ENCODE measurements at places on chromosomes 3 and 15.

GRCh38 chr3:39262846-39263245 is 17.0 kb downstream of the CX3CR1 start:
- DNase-seq, result no peak
- H3K4me1 ChIP-seq, result peaks cover 2% of the 10 kb centered on the region
- peaks cover 7% of the 10 kb centered on the region for H3K27me3 ChIP-seq
- H3K4me3 ChIP-seq, result no peak overlapping the region
- no peak overlapping the region for H3K27ac ChIP-seq

DNA sequence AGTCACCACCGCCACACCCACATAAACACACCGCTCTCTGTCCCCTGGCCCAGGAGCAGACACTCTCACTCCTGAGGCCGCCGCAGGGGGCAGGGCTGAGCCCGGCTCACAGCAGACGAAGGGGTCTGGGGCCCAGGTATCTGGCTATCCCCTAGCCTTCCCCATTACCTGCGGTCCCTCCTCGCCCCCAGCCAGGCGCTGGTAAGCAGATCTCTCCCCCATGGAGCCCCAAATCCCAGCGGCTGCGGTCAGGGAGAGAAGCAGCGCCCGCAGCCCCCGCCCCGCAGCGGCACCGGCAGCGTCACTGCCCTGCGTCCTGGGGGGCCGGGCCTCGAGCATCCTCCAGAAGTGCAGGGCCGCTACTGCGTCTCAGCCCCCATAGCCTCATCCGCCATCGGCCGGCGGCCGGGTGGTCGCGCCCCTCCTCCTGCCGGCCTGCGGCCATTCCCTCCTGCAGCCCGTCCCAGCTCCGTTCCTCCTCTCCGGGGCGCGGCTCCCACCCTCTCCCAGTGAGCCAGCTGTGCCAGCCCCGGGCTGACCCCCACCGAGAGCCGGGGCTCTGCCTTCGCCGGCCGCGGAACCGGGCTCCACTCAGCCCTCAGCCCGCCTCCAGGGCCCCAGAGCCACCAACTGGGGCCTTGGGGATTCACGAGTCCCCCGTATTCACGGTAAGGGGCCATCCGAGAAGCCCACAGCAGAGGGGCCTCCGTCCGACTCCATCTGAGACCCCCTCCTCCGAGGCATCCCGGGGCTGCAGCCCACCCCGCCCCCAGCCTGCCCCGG is 13.1 kb downstream of the TNK2 start:
- peak; percentile 20 for DNase-seq
- no peaks in the 10 kb centered on the region for H3K36me3 ChIP-seq
- H3K4me3 ChIP-seq, result peak overlapping the region; percentile 84
- H3K27ac ChIP-seq, result no peak overlapping the region
- H3K27me3 ChIP-seq, result no peaks in the 10 kb centered on the region

GRCh38 chr3:105862217-105862616 is 6.6 kb downstream of the CBLB start:
- H3K27ac ChIP-seq, result no peak overlapping the region
- no peaks in the 10 kb centered on the region for H3K27me3 ChIP-seq
- no peak overlapping the region for H3K4me3 ChIP-seq

DNA sequence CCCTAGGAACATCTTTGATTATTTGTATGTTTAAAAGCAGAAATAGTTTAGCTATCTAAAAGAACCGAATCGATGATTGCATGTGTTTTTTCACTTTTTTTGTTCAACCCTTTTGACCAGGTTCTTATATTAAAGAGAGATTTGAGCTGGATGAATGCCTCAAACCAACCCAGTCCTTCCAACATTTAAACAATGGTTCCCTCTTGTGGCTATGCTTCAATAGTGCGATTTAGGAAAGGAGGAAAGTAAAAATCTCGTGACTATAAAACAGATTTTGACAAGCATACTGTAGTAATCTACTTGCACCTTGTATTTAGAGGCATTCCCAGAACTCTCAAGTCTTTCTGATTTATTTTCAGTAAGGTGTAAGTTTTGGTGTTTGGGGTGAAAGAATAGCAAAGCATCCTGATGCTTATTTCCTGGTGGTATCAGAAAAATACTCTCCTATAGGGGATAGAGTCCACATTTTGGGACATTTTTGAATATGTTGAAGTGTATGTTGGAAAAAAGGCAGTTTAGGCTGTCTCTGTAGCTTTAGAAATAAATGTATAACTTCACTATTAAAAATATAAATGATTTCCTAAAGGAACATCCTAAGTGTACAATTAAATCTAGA is 159.6 kb upstream of the KCNH8 start:
- DNase-seq, result peak; percentile 27
- H3K36me3 ChIP-seq, result no peaks in the 10 kb centered on the region
- no peaks in the 10 kb centered on the region for H3K4me1 ChIP-seq
- no peak overlapping the region for H3K4me3 ChIP-seq

DNA sequence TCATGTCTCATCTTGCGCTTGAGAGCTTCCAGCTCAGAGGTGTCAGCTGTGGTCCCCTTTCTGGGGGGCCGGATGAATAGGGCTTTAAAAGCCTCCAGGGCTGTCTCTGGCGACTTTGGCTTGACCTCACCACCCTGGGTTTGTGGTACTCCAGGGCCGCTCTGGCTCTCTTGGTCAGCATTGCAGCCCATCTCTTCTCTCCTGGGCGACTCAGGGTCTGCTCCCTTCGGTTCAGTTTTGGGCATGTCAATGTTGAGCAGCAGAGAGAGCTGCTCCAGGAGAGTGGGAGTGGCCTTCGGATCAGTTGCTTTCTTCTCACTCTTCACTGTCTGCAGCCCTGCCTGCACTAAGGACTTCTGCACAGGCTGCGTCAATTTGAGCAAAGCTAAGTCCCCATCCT is 127.9 kb downstream of the FMN1 start:
- no peak for DNase-seq
- H3K4me3 ChIP-seq, result no peak overlapping the region
- H3K4me1 ChIP-seq, result peaks cover 19% of the 10 kb centered on the region
- no peak overlapping the region for H3K27ac ChIP-seq

DNA sequence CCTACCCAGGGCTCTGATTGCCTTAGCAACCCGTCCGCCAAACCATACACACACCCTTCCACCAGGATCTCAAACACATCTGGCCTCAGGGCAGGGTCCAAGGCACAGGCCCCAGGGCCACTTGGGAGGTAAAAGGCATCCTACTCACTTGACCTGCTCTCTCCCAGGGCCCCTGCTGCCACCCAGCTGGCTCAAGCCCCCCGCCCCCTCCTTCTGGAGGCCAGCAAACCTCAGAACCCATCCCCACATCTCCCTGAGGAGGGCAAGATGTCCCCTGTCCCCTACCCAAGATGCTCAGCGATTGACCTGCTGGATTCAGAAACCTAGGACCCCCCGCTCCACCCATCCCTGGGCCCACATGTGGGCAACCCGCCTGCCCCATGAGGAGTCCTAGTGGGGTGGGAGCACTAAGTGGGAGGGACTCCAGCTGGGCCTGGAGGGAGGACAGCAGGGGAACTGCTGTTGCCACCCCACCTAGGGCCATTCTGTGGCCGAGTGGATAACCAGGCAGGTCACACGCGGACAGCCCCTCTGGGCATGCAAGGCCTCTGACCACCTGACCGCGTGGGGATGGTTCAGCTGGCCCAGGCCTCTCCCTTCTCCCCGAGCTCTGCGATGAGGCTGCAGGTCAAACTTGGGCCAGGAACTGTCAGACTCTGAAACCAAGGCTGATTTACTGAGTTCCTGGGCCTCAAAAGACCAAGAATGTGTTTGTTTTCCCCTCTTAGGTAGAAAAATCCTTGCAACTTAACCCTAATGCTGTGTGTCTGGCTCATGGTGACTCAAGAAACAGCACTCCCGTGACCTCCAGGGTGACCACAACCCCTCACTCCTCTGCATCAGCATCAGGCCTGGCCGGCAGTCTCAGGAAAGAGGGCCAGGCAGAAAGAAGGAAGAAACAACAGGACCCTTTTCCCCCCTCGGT is 4.2 kb downstream of the MFGE8 start:
- no peak overlapping the region for H3K4me3 ChIP-seq
- peaks cover 4% of the 10 kb centered on the region for H3K4me1 ChIP-seq
- DNase-seq, result no peak

- no peak overlapping the region for H3K4me3 ChIP-seq
- peaks cover 9% of the 10 kb centered on the region for H3K4me1 ChIP-seq
- no peaks in the 10 kb centered on the region for H3K27me3 ChIP-seq
- no peaks in the 10 kb centered on the region for H3K36me3 ChIP-seq
- no peak overlapping the region for H3K27ac ChIP-seq
These were observed 319.6 kb upstream of the TGFBR2 start for GRCh38 chr3:30286811-30287210.

- no peaks in the 10 kb centered on the region for H3K27me3 ChIP-seq
- H3K4me3 ChIP-seq, result no peak overlapping the region
- H3K4me1 ChIP-seq, result no peaks in the 10 kb centered on the region
- DNase-seq, result no peak
These were observed 46.6 kb upstream of the SERPINI2 start for GRCh38 chr3:167520266-167521005.

DNA sequence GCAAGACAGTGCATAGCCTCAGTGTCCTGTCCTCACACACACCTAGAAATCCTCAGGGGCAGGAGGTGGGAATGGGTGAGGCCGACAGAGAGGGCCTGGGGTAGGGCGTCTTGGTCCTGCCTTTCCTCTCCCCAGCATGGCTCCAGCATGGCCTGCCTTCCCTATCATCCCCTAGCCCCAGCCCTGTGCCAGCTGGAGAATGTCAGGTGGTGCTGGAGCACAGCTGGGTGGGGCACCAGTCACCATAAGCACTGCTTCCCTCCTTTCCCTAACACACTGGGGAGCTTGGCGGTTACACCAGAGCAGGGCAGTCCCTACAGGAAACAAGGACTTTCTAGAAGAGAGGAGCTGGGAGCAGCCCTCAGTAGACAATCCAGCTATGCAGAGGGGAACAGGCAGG is 236.8 kb downstream of the KLF13 start:
- H3K4me3 ChIP-seq, result no peak overlapping the region
- no peak for DNase-seq
- H3K4me1 ChIP-seq, result peaks cover 11% of the 10 kb centered on the region
- H3K36me3 ChIP-seq, result no peaks in the 10 kb centered on the region
- H3K27me3 ChIP-seq, result no peaks in the 10 kb centered on the region

DNA sequence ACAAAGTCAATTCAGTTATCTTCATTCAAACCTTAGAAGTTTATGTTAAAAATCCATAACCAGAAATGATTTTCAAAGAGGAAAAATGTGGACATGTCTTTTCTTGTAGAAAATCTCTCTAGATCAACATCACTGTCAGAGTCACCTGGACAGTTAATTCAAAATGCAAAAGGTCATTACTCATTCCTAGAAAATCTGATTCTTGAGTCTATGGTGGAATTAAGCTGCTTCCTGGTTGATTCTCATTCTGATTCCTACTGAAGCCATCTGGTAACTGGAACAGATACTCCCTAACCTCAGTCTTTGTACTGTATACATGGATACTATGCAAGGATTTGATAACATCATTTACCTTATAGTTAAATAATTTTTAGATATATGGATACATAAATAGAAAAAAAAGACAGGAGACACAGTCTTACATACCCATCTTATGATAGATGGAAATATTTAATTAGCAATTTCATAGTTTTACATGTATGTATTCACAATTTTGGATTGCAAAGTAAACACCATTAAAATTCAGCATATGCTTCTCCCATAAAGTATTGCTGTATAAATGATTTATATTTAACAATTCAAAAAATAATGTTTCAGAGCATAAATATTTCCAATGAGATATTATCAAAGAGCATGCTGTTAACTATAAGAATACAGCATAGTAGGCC is 693.2 kb upstream of the CCDC54 start:
- no peaks in the 10 kb centered on the region for H3K27me3 ChIP-seq
- no peaks in the 10 kb centered on the region for H3K4me1 ChIP-seq
- no peak for DNase-seq
- H3K4me3 ChIP-seq, result no peak overlapping the region
- no peak overlapping the region for H3K27ac ChIP-seq

DNA sequence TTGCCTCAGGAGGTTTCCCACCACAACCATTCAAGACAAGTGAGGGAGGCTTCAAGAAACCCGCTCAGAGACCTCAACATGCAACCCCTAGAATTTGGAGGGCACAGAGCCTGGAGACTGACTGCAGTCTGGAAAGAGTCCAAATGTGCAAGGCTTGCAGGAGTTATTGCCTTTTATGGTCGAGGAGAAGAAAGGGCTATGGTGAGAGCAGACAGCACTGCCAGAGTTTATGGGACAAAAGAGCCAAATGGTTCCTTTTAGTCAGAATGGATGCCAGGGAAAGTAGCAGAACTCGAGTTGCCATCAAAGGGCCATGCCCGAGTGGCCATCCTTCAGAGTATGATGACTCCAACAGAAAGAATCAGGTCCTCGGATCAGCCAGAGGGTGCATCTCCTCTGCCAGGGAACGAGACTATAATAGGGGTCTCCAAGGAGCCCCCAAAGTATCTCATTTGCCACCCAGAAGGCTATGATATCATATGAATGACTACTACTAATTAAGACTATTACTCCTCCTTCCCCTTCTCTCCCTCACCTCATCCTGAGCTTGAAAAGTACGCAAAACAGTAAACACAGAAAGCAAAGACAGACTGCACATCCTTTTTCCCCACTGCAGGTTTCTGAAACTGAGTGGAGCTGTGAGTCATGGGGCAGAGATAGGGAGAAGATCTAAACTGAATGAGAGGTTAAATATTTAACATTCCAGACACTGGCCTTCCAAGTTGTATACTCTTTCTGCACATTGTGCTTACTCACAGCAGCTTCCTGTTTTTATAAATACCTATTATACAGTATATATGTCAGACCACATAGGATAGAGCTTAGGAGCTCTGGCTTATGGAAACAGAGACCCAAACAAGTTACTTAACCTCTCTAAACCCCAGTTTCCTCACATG is 33.9 kb upstream of the TMCO5A start:
- H3K27ac ChIP-seq, result no peak overlapping the region
- H3K36me3 ChIP-seq, result no peaks in the 10 kb centered on the region
- H3K4me3 ChIP-seq, result no peak overlapping the region
- DNase-seq, result no peak

DNA sequence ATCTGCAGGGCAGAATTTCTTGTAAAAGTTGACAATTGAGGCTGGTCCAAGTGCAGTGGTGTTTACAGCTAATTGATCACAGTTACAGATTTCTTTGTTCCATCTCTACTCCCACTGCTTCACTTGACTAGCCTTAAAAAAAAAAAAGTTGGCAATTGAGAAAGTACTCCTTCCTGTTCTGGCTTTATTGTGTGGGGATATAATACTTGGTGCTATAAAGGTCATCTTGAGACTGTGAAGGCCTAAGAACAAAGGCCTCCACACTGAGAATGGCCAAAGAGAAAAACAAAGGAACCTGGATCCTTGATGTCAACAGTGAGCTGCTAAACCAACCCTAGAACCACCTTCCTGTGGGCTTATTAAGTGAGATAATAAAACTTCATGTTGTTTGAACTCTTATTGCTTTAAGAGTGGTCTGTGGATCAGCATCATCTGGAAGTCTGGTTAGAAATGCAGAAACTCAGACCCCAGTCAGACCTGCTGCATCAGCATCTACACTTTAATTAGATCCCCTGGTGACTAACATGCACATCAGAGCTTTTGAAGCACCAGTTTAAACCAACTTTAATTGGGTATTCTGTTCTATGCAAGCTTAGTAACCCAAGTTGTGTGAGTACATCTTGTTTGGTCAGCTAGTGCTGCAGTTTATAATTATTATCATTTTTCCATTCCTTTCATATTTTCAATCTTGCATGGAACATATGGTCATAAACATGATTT is 55.2 kb downstream of the TMOD3 start:
- H3K27me3 ChIP-seq, result no peaks in the 10 kb centered on the region
- no peaks in the 10 kb centered on the region for H3K36me3 ChIP-seq
- peaks cover 3% of the 10 kb centered on the region for H3K4me1 ChIP-seq
- no peak for DNase-seq
- H3K4me3 ChIP-seq, result no peak overlapping the region

- H3K27me3 ChIP-seq, result no peaks in the 10 kb centered on the region
- H3K4me1 ChIP-seq, result no peaks in the 10 kb centered on the region
- no peak for DNase-seq
- no peak overlapping the region for H3K4me3 ChIP-seq
- H3K27ac ChIP-seq, result no peak overlapping the region
- H3K36me3 ChIP-seq, result no peaks in the 10 kb centered on the region
These were observed 180.6 kb downstream of the IL5RA start for GRCh38 chr3:2929574-2929973.

Data from neuronal stem cell (in vitro differentiated cells).